Amniotic epithelial cell (primary cell): ENCODE measurements at places on chromosomes 7 and 10.

GRCh38 chr10:27258838-27259812 lies 18.5 kb upstream of the ACBD5 start:
- DNase-seq = no peak

GRCh38 chr7:149782682-149783345 lies 9.4 kb upstream of the ZNF467 start:
- no peak for DNase-seq

GRCh38 chr10:114541081-114541796 lies 116.8 kb downstream of the ABLIM1 start:
- peak; percentile 65 for DNase-seq

DNA sequence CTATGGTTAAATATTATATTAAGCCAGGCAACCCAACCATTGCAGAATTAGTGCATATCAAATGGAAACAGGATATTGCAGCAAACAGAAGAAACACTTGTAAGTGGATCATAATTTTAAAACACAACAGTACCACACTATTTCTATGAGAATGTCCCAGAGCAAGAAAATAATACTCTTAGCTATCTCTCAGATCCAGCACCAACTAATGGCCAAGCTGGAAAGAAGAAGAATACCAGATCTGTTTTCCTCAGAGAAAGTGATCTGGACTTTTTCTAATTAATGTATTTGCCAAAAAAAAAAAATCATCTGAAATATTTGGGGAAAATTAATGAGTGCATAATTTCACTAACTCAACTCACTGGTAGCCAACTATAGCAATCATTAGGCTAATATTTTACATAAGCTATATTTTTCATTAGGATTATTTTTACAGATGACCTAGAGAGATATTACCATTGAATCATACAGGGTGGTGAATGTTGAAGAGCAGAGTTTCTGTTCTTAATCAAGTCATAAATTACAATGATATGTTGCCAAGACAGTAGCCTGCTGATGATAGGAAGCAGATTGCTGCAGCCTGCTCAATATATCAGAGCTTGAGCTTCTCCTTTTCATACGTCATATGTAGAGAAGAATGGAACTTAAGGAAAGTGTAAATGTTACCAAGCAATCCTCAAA lies 995.4 kb upstream of the LRRN3 start:
- DNase-seq = no peak

DNA sequence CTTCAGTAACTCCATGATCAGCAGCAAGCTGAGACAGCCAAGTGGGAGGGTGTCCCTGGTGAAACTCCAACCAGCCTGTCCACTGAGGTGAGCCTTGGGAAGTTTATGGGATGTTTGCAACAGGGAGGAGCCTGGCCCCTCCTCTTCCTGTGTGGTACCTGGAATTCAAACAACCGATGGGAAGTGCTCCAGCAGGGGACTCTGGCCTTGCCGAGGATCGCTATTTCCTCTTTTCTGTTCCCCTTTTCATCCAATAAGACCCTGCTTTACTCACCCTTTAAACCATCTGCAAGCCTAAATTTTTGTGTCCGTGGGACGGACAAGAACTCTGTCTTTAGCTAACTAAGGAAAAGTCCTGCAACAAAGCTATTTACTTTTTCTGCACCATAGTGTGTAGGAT lies 491.1 kb upstream of the ZMIZ1 start:
- no peak for DNase-seq

DNA sequence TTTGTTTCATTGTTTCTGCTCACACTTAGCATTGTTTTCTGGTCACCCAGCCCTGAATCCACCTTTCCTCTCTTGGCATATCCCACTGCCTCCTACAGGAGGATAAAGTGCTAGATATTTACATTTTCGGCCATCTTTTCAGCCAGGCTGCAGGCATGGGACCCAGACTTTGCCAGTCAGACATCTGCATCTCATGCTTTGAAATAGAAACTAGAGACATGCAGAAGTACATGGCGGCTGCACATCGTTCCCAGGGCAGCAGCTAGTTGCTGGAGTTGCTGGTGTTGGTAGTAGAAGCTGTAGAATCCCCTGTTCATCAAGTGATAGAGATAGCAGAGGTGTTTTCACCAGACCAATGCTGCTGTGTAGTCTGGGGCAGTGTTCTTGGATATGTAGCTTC lies 18.7 kb downstream of the STAMBPL1 start:
- DNase-seq = no peak

- peak; percentile 63 for DNase-seq
These were observed 45.3 kb upstream of the GNAI1 start for GRCh38 chr7:80089366-80089765.
